ENCODE measurements at places on chromosomes 3 and 15.

DNA sequence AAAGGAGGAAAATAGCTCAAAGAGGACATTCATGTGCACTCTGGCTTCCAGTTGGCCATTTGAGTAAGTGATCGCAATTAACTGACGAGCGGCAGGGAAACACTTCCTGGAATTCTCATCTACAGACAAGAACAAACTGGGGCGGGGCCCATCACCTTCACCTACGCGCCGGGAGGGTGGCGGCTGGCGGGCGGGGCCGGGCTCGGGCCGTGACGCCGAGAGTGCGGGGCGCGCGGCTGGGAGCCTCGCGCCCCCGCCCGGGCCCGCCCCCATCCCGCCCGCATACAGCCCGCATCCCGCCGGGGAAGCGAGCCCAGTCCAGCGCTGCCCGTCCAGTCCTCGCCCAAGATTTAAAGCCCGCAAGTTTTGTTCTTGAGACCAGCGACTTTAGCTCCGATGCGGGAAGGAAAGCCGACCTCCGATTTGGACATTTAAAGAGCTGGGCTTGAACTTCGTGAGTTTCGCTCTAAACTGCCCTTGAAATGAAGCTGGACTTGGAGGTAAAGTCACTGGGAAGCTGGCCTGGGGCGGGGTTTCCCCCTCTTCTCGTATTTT, at the start of gene B3GNT5:
Gene B3GNT5, plus strand, starts transcription at position 281 of the 555 bp plus-strand sequence. CDS start 16,546 bp downstream, outside the sequence.
- DNase-seq: no peak

DNA sequence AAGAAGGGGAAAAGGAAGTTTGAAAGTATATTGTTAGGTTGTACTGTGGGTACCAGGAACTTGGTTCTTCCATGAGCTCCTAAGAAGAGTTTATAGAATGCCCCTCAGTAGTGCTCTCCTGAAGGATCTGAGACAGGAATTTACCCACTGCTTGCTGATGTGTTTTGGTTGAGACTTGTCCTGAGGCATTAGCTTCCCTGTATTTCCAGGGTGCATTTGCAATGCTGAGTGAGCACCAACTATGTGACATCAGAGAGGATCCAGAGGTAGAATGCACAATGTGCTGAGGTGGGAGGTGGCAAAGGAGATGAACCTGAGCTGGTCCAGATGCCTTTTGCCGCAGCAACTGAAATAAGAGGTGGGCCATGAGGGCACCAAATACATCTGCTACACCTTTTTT, 64.3 kb upstream of the LRRC3B start:
- DNase-seq: no peak

DNA sequence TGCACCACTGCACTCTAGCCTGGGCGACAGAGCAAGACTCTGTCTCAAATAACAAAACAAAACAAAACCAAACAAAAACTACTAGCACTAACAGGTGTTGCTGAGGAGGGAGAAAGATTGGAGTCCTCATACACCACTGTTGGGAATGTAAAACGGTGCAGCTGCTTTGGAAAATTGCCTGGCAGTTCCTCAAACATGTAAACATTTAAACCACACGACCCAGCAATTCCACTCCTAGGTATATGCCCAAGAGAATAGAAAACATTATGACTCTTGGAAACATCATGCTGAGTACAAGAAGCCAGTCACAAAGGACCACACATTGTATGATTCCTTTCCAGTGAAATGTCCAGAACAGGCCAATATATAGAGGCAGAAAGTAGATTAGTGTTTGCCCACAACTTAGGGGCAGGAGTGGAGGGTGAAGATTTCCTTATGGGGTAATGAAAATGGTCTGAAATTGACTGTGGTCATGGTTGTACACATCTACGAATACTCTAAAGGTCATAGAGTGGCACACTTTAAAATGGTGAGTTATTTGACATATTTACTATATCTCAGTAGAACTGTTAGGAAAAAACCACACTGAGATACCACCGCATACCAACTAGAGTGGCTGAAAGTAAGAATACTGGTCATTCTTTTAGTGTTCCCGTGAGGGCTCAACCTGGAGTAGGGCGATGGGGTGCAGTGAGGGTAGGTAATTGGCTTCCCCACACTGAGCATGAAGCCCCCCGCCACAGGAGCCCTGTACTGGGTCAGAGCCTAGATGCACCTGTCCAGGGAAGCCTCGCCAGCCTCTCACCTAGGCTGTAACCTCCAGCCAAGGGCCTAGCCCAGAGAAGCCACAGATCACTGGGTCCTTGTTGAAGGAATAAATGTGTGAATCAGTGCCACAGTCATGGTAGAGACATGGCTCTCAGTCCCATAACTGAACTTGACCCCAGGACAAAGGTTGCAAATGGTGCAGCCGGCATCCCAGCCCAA, 131.1 kb downstream of the NUP210 start:
- DNase-seq: no peak

- no peak for DNase-seq
Observed at GRCh38 chr15:51075826-51076523, 18.7 kb downstream of the TNFAIP8L3 start.

DNA sequence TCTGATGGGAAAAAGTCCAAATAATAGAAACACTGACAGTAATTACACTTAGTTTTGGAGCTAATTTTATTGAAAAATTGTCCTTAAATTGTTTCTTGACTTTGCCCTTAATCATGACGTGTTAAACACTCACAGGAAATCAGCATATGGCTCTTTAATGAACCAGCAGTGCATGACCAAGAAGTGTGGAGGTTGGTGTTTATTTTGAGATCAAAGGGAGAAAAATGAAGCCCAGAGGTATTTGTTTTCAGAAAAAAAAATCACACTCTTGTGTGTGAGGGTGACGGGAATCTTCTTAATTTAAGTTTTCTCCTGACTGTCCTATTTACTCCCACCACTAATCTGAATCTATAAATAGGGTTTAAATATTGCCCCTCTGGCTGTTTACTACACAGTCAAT, 28.8 kb upstream of the SYNM start:
- DNase-seq: no peak

- no peak for DNase-seq
Observed at GRCh38 chr15:79310612-79310984, 314 bp upstream of the TMED3 start.

DNA sequence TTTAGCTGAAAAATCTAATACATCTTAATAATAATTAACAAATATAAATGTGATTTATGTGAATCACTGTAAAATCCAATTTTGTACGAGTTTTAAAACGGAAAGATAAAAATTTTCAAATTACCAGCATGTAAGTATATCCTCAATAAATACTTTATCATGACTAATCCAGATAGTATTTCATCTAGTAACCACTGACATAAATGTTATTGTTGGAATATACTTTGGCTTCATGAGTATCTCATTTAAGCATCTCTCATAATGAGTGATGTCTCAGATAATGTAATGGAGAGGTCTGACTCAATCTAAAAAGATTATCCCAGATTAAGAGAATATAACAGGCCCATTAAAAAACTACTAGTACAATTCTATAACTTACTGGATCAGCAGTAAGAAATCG, 216.3 kb downstream of the STAG1 start:
- no peak for DNase-seq

GRCh38 chr15:42148808-42149492, 7.5 kb downstream of the PLA2G4F start:
- DNase-seq: no peak

DNA sequence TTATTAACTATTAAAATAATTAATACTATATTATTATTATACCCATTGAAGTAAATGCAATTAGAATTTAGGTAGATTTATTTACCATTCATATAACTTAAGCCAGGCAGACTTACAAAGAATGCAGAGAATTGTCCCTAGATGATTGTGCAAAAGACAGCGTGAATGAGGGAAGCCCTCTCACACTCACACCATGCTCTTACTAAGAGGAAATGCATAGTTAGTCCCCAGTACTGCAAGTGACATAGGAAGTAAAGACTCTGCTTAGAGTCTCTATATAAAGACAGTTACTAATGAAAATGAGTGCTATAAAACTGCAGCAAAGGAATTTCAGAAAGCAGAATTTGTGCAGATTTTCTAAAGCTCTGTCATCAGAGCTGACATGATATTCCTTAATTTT, 270.4 kb downstream of the ZBBX start:
- DNase-seq: no peak

- no peak for DNase-seq
Observed at GRCh38 chr15:38696790-38697495, 132.3 kb upstream of the RASGRP1 start.

DNA sequence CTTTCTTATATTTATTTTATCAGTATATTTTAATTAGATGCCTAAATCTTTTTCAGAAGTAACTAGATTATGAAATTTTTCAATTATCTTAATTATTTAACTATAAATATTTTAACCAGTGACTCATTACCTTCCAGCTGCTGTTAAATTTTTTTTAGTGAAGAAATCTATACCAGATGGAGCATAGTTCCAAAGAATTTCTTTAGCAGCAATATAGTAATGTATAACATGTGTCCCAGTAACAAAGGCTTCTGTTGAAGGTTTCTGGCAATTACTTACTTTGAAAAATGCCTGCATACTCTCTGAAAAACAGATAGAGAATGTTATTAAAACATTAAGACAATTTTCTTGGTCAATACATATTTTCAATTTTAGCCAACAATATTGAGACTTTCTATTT, 45.1 kb upstream of the CP start:
- DNase-seq: no peak

- DNase-seq: no peak
Observed at GRCh38 chr3:115633467-115633866, 10.2 kb downstream of the GAP43 start.

GRCh38 chr3:122268257-122269024, 56.6 kb upstream of the CSTA start:
- DNase-seq: no peak

- DNase-seq: no peak
Observed at GRCh38 chr3:76345878-76346277, 560.5 kb upstream of the ZNF717 start.

- no peak for DNase-seq
Observed at GRCh38 chr3:49867871-49868321, 1.8 kb downstream of the CAMKV start.

DNA sequence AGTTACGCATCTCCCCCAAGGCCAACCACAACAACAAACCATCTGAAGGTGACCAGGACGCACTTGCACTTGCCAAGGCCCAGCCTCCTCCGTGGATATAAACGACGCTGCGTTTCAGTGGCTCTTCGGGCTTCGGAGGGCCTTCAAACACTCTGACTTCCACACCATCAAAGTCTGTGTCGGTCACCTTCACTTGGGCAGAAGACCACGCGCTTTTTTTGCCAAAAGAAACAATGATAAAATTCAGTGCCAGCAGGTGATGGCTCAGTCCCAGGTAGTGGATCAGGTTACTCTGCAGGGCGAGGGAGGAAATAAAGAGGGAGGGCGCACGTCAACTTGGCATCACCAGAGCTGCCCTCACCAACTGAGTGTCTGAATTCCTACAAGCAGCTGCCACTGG, 63.0 kb downstream of the NCEH1 start:
- DNase-seq: no peak

GRCh38 chr15:72852273-72852672, 68.7 kb upstream of the ADPGK start:
- DNase-seq: no peak

DNA sequence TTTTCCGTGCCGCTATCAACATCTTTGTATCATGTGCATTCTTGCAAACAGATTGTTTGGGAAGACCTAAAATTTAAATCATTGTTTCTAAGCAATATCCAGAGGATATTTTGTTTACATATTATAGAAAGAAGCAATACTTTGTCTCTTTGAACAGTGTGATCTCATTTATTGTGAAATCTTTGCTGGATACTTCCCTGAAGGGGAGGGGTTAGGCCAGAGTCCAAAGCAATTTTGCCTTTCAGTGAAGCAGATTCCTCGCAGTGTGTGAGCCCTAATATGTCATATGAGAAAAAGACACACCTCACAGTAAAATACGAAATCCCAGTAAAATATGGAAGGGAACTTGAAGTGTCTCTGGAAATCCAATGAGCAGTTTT, 158.7 kb upstream of the SLCO3A1 start:
- DNase-seq: no peak

DNA sequence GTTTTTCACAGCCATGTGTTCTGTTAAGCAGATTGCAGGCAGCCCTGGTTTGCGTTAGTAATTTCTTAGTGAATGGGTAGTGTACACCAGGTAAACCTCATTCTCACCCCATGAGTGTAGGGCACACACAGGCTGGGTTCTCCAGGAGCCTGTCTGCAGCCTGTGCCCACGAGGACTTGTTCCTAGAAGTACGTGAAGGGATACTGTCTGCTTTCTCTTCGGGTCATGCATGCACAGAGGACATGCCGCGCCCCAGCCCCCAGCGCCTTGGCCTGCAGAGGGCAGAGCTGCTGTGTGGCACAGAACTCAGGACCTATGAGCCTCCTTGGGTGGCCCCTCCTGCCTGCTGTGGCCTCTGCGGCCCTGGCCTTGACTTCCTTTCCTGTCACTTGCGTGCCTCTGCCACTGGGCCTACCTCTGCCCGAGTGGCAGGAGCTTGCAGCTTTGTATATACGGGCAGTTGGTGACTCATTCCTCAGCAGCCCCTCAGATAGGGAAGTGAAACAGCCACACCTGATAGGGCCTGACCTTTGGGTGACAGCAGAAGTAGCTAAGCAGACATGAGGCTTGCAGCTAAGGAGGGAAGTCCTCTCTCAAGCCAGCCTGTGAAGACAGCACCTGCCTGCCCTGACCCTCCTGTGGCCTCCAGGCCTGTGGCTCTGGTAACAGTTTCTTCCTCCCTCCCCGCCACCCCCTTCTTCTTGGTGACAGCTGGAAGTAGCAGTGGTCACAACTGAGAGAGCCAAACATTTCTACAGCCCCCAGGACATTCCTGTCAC, 19.5 kb downstream of the PPCDC start:
- DNase-seq: peak; percentile 52

DNA sequence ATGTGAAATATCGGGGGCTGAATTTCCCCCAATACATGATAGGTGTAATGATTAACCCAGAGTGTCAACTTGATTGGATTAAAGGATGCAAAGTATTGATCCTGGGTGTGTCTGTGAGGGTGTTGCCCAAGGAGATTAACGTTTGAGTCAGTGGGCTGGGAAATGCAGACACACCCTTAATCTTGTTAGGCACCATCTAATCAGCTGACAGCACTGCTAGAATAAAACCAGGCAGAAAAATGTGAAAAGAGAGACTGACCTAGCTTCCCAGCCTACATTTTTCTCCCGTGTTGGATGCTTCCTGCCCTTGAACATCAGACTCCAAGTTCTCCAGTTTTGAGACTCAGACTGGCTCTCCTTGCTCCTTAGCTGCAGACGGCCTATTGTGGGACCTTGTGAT, 247.8 kb downstream of the OTOL1 start:
- DNase-seq: no peak

GRCh38 chr3:53485675-53486403, 8.6 kb upstream of the CACNA1D start:
- no peak for DNase-seq

DNA sequence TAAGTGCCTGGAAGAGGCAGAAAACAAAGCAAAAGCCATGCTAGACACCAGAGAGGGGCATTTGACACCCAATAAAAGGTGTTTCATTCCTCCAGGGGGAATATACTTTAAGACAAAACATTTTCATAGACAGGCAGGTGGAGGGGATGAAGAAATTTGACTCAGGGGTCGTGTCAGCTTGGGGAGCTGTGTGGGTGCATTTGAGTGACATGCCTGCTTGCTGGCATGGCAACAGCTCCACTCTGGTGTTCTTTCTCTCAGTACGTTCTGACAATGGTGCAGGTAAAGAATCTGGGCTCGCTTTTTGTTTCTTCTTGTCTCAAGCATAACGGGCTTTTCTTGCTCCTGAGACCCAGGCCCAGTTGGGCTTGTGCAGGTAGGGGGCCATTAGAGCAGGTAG, 292.9 kb upstream of the ATP10A start:
- no peak for DNase-seq
